ENCODE measurements at places on chromosomes 5 and 9.

DNA sequence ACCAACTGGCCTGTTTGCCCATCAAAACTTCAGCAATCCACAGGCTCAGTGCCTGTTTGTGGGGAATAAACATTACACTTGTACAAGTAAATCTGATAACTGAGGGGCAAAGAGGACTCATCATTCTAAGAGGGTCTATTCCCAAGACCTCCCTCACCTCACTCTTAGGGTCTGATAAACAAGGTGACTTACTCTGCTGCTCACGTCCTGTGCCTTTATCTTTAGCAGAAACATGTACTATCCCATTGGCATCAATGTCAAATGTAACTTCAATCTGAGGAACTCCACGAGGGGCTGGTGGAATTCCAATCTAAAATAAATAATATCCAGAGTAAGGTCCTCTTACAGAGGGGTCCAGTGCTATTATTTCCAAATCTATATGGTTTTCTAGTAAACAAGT is 14.6 kb upstream of the ETF1 start:
- H3K27me3 ChIP-seq, result no peaks in the 10 kb centered on the region
- no peak overlapping the region for H3K27ac ChIP-seq
- H3K4me1 ChIP-seq, result peaks cover 16% of the 10 kb centered on the region
- H3K36me3 ChIP-seq, result peaks cover 64% of the 10 kb centered on the region

DNA sequence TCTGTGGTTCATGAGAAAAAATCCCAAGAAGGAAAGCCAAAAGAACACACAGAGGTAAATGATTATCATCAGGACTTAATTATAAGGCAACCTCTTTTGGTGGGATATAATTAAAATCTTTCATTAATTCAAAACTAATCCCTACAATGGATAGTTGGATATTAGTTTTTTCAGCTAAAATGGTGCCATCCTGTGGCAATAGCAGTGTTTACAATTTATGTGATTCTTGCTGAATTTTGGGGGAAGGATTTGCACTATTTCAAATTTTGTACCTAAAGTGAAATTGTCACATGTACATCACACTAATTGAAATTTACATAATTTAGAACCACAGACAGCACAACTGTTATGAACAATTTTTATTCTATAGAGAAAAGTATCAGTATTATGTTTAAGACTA is 67.0 kb downstream of the CAST start:
- H3K4me3 ChIP-seq, result no peak overlapping the region
- peaks cover 16% of the 10 kb centered on the region for H3K36me3 ChIP-seq
- H3K27ac ChIP-seq, result no peak overlapping the region
- DNase-seq, result no peak
- H3K4me1 ChIP-seq, result peaks cover 4% of the 10 kb centered on the region

DNA sequence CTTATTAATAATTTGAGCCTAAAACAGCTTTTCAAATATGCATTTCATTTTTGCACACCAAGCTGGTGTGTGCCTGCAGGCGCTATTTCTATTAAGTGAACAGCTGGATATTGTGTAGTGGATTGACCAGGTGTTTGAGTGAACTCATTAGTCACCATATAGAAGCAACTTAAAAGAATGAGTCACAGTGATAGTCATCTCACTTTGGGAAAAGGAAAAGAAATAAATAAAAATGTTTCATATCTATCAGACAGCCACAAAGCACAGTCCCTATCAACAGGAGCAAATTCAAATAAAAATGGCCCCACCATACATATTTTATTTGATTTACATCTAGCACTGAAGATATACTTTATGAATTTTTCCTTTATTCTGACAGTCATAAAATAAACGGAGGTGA is 456.5 kb upstream of the CDH9 start:
- H3K36me3 ChIP-seq, result no peaks in the 10 kb centered on the region
- H3K27me3 ChIP-seq, result no peaks in the 10 kb centered on the region
- H3K4me3 ChIP-seq, result no peak overlapping the region
- no peaks in the 10 kb centered on the region for H3K4me1 ChIP-seq

DNA sequence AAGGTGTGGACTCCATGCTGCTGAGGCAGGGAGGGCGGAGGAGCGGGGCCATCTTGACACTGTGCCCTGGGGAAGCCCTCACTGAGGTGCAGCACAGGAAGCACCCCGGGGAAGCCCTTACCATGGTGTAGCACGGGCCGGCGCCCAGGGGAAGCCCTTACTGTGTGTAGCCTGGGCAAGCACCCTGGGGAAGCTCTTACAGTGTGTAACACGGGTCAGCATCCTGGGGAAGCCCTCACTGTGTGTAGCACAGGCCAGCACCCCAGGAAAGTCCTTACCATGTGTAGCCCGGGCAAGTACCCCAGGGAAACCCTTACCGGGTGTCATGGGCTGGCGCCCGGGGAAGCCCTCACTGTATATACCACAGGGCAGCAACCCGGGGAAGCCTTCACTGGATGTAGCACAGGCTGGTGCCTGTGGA is 62.6 kb upstream of the ZNF354B start:
- no peak for DNase-seq
- H3K27me3 ChIP-seq, result no peaks in the 10 kb centered on the region
- no peaks in the 10 kb centered on the region for H3K36me3 ChIP-seq
- H3K4me1 ChIP-seq, result no peaks in the 10 kb centered on the region

DNA sequence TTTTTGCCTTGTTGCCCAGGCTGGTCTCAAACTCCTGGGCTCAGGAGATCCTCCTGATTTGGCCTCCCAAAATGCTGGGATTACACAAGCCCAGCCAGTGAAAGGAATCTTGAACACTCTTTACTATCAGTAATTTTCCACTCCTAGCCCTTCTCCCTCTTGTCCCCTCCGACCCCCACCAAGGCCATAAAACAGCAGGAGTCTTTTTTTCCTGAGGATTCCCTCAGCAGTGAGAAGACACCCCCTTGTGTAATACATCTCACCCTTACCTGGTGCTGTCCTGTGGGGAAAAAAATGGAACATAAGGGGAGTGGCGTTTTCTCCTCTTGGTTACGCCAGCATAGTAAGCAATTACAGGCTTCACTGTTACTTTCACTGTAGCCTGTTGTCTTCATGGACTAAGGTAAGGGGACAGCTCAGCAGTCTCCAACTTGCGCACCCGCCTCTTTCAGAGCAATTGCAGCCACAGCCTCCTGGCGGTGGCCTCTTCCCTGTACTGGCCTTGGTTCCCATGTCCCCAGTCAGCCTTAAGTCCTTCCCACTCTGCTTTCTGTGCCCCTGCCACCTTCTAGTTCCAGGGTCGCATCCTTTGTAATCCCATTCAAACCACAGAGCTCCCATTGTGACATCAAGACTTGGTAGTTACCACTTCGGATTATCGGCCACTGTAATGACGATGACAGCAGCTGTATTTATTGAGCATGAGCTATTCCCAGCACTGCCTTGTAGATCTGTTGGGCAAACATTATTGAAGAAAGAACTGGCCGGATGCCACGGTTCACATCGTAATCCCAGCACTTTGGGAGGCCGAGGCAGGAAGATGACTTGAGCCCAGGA is 10.0 kb downstream of the NAIF1 start:
- H3K27me3 ChIP-seq, result no peaks in the 10 kb centered on the region
- DNase-seq, result no peak
- H3K4me1 ChIP-seq, result peaks cover 14% of the 10 kb centered on the region
- no peak overlapping the region for H3K27ac ChIP-seq
- no peak overlapping the region for H3K4me3 ChIP-seq
- peaks cover 4% of the 10 kb centered on the region for H3K36me3 ChIP-seq

DNA sequence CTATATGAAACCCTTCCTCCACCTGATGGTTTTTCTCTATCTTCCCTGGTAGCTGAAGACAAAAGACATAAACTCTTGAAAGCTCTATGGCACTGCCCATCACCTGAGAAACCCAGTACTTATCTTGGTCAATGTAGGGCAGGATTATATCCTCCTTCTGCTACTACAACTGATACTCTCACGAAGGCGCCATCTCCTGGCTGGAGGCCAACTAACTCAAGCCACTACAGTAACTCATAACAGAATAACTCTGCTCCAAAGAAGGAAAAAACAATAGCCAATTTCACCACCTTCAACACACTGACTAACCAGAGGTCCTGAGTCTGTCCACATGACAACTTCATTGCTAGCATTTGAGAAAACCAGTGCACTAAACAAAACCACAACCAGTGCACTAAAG is 409.2 kb downstream of the CETN3 start:
- no peaks in the 10 kb centered on the region for H3K4me1 ChIP-seq
- no peak for DNase-seq
- no peak overlapping the region for H3K4me3 ChIP-seq
- H3K27me3 ChIP-seq, result no peaks in the 10 kb centered on the region
- H3K36me3 ChIP-seq, result no peaks in the 10 kb centered on the region

GRCh38 chr9:90074316-90074962 is 469.6 kb downstream of the GADD45G start:
- peaks cover 35% of the 10 kb centered on the region for H3K27me3 ChIP-seq
- H3K36me3 ChIP-seq, result no peaks in the 10 kb centered on the region
- no peak overlapping the region for H3K27ac ChIP-seq
- no peak overlapping the region for H3K4me3 ChIP-seq
- H3K4me1 ChIP-seq, result peaks cover 5% of the 10 kb centered on the region
- no peak for DNase-seq

DNA sequence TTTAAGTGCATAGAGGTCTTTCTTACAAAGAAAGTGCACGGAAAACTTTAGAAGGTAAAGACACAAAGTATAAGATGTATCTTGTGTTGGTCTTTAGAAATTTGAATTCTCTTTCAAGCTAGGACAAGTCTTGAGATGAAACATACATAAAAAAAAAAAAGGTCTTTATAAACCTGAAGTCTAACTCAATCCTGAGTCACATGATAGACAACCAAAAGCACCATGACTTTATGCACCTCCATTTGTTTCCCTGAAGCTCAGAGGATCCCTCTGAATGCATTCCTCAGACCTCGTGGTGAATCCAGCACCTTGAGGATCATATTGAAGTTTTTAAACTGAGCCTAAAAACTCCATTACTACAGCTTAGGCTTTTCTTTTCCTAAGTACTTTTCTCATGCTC is 91.8 kb downstream of the RAB3C start:
- no peak for DNase-seq
- no peaks in the 10 kb centered on the region for H3K36me3 ChIP-seq
- no peak overlapping the region for H3K27ac ChIP-seq
- H3K27me3 ChIP-seq, result peaks cover under 1% of the 10 kb centered on the region
- no peaks in the 10 kb centered on the region for H3K4me1 ChIP-seq

DNA sequence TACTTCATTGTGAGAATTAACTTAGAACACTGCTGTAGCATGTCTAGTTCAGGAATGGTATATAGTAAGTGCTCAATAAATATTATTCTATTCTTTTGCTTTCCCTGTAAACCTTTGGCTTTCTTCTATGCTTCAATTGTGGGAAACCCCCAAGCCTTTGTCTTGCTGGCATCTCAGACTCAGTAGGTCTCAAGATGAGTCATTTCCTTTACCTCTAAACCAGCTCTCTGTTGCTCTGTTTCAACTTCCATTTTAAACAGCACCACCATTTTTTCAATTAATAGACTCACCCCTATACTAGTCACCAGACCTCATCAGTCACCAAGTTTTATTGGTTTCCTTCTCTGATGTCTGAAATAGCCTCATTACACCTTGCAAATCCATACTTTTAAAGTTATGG is 43.5 kb downstream of the DMAC1 start:
- no peak overlapping the region for H3K4me3 ChIP-seq
- H3K27ac ChIP-seq, result peak overlapping the region; percentile 50
- peaks cover 12% of the 10 kb centered on the region for H3K4me1 ChIP-seq
- DNase-seq, result peak; percentile 15

- H3K27ac ChIP-seq, result no peak overlapping the region
- H3K36me3 ChIP-seq, result no peaks in the 10 kb centered on the region
- H3K4me1 ChIP-seq, result peaks cover 12% of the 10 kb centered on the region
- peaks cover 48% of the 10 kb centered on the region for H3K27me3 ChIP-seq
- no peak for DNase-seq
- no peak overlapping the region for H3K4me3 ChIP-seq
Measured at GRCh38 chr5:174794931-174795672, 70.7 kb downstream of the MSX2 start.

DNA sequence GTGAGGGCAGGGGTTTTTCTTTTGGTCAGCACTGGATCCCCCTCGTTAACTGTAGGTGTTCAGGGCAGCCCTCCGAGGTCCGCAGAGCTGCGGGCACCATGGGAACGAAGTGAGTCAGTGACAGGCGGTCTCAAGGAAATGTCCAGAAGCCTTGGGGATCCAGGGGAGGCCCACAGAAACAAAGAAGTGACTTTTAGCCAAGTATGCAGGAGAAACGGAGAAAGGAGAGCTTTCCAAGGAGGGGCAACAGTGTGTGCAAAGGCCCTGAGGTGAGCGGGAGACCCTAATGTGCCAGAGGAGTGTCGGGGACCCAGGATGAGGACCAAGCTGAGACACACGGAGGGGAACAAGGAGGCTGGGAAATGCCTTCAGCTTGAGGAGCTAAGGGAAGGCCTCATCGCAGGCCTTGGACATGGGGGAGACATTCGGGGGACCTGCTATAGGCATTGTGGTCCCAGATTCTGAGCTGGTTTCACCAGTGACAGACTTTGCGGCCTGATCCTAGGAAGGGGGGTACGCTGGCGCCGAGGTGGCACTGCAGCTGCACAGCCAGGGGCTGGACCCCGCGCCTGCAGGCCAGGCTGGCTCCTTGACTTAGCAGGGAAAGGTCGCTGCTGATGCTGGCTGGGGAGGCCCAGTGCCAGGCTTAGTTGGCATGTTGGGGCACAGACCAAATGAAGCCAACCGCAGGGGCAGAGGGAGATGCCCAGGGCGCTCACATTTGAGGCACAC is 3.3 kb downstream of the LTC4S start:
- H3K4me3 ChIP-seq, result peak overlapping the region; percentile 29
- H3K36me3 ChIP-seq, result peaks cover 21% of the 10 kb centered on the region
- no peaks in the 10 kb centered on the region for H3K27me3 ChIP-seq
- H3K27ac ChIP-seq, result peak overlapping the region; percentile 30
- peaks cover 30% of the 10 kb centered on the region for H3K4me1 ChIP-seq

- H3K27me3 ChIP-seq, result peaks cover 15% of the 10 kb centered on the region
- no peak for DNase-seq
- H3K27ac ChIP-seq, result no peak overlapping the region
- H3K4me3 ChIP-seq, result no peak overlapping the region
Measured at GRCh38 chr9:132792547-132792946, 85.5 kb downstream of the AK8 start.

- DNase-seq, result no peak
- H3K4me1 ChIP-seq, result no peaks in the 10 kb centered on the region
- no peaks in the 10 kb centered on the region for H3K27me3 ChIP-seq
Measured at GRCh38 chr9:7921545-7922197, 122.1 kb upstream of the DMAC1 start.

- no peak overlapping the region for H3K27ac ChIP-seq
- no peak for DNase-seq
- no peaks in the 10 kb centered on the region for H3K4me1 ChIP-seq
- H3K36me3 ChIP-seq, result no peaks in the 10 kb centered on the region
- H3K4me3 ChIP-seq, result no peak overlapping the region
Measured at GRCh38 chr5:174139623-174140022, 94.1 kb downstream of the NSG2 start.

GRCh38 chr9:137683262-137683864 is 64.6 kb downstream of the EHMT1 start:
- no peak for DNase-seq
- H3K27me3 ChIP-seq, result no peaks in the 10 kb centered on the region
- H3K36me3 ChIP-seq, result peaks cover 3% of the 10 kb centered on the region
- no peak overlapping the region for H3K4me3 ChIP-seq
- no peak overlapping the region for H3K27ac ChIP-seq

DNA sequence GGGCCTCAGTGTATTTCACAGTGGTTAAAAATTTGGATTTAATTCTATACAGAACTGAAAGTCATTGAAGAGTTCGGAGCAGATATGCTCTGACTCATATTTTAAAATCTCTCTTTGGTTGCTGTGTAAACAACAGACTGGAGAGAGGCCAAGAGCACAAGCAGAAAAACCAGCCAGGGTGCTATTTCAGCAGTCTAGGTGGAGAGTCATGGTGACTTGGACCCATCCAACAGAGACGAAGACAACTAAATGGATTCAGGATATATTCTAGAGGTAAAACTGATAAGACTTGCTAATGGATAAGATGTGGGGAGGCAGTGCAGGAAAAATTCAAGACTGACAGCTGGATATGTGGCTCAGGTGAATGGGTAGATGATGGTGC is 168.9 kb downstream of the MAPKAP1 start:
- H3K4me3 ChIP-seq, result no peak overlapping the region
- peaks cover 5% of the 10 kb centered on the region for H3K36me3 ChIP-seq
- no peak overlapping the region for H3K27ac ChIP-seq
